Erythroblast (primary cell): ENCODE measurements at places on chromosomes 1 and 21.

- DNase-seq: no peak
Measured at GRCh38 chr1:48492392-48492791, 20.4 kb upstream of the SPATA6 start.

GRCh38 chr1:193432979-193433587 is 246.7 kb upstream of the B3GALT2 start:
- DNase-seq: no peak

GRCh38 chr1:245871915-245872314 is 635.2 kb downstream of the SMYD3 start:
- DNase-seq: no peak

GRCh38 chr21:45001134-45002095 is 61.6 kb downstream of the SLX9 start:
- no peak for DNase-seq

DNA sequence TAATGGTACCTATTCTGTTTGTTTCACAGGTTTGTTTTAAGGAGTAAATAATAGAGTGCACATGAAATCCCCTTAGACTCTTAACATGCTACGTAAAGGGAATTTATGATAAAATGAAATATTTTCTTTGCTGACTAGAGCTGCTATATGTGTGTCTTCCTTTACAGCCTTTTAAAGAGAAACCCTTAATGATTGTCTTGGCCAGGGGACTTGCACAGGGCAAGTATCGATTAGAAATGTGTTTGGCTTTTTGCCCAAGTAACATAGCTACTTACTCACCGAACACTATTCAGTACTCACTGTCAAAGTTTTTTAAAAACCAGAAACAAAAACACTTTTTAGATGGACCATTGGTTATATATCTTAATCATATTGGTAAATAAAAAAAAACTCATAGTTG is 71.3 kb upstream of the KIAA1614 start:
- DNase-seq: no peak

- peak; percentile 3 for DNase-seq
Measured at GRCh38 chr21:26850116-26850643, 5.0 kb upstream of the ADAMTS1 start.

DNA sequence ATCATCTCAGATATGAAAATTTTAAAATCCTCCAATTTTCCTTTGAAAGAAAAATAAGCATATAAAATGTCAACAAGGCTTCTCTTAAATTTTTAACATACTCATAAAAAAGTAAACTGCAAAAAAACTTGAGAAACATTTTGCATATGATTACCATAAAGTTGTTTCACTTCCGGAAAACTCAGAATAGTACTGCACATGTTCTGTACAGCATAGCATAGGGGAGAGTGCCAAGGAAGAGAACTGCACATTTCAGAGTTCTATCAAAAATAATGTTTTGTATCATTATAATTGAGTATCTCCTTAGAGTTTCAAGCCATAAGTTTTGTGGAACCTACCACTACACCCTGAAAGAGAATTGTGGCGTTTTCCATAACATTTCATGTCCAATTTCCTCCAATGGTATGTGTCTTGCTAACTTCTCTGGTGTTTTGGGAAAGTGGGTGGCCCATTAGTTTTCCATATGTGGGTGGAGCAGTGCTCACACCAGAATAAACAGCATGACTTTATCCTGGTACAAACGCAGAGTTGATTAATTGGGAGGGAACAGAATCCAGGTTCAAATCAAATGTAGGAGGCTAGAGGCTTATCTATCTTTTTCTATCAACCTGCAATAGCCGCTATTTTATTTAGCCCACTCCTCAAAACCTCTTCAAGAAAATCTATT is 430.9 kb downstream of the LMO4 start:
- no peak for DNase-seq

GRCh38 chr1:233355841-233356704 is 28.5 kb downstream of the MAP3K21 start:
- no peak for DNase-seq

DNA sequence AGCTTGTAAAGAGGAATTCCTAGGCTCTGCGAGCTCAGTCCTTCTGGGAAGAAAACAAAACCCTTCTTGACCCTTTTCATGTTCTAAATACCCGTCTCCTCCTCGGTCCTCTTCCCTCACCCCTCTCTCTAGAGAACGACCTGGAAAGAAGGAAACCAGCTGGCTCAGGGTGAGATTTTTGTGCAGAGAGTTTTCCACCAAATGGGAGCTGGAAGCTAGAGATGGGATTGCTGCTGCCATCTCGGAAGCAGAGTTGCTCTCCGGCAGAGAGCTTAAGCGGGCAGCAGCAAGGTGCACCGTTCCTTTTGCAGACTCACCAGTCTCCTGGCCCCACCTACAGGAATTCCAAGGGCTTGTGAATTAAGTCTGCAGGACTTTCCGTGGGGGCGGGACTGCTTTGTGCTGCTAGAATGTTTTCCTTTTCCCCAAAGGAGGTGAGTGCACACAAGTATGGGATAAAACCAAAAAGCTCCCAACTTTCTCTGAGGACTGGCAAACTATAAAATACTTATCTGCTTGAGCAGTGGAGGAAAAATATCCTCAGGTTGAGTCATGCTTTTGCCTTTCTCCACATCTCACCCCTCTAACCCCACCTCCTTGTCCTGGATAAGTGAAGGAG is 29.1 kb upstream of the KIAA0040 start:
- no peak for DNase-seq

GRCh38 chr1:26336477-26337205 is 17.3 kb downstream of the CRYBG2 start:
- DNase-seq: peak; percentile 80

DNA sequence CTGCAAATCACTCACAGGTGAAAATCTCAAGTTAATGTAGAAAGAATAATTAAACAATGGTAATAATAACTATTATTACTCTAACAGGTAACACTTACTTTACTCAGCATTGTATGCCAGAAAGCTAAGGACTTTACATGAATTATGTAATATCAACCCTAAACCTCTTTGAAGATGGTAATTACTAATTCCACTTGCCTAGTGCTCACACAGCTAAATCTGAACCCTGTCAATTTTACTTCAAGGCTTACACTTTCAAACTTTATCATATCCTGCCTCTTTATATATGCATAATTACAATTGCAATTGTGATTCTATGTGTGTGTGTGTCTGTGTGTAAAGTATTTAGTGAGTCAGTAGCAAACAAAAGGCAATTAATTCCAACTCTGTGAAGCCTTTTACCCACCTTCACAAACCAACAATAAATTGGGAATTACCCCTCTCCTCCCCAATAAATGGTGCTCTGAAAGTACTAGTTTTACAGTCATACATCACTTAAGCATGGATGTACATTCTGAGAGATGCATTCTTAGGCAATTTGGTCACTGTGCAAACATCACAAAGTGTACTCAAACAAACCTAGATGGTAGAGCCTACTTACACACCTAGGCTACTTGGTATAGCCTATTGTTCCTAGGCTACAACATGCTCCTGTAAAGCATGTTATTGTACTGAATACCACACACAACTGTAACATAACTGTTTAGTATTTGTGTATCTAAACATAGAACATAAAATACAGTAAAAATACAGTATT is 5.9 kb downstream of the ZNF644 start:
- DNase-seq: no peak

GRCh38 chr21:37916310-37917051 is at the start of gene KCNJ6:
Gene KCNJ6, minus strand, starts transcription at chr21:37916457. Its CDS starts 75,775 bp downstream, at chr21:37840682.
- peak; percentile 14 for DNase-seq

DNA sequence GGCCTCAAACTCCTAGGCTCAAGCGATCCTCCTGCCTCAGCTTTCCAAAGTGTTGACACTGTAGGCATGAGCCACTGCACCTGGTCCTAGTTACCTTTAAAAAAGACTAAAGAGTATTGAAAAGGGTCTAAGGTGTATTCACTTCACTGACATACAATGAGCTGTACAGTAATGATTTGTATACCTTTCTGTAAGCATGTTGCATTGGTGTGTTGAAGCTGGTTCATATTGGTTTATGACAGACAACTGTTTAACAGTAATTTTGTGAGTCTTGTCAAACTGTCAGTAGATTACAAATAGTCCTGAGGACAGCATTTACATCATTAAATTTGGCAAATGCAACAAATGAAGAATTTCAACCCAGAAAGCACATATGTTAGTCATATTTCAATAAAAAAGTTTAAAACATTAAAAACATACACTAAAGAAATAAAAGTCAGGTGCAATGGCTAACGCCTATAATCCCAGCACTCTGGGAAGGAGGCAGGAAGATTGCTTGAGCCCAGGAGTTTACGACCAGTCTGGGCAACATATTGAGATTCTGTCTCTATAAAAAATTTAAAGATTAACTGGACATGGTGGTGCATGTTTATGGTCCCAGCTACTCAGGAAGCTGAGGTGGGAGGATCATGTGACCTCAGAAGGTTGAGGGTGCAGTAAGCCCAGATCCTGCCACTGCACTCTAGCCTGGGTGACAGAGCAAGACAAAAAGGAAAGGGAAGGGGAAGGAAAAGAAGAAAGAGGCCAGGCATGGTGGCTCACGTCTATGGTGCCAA is 88.3 kb upstream of the HP1BP3 start:
- no peak for DNase-seq

GRCh38 chr1:214369364-214369763 is 88.4 kb downstream of the SMYD2 start:
- DNase-seq: no peak

GRCh38 chr1:2791027-2791760 is 10.3 kb downstream of the TTC34 start:
- no peak for DNase-seq

GRCh38 chr1:154614247-154614646 is 6.3 kb upstream of the ADAR start:
- DNase-seq: no peak

DNA sequence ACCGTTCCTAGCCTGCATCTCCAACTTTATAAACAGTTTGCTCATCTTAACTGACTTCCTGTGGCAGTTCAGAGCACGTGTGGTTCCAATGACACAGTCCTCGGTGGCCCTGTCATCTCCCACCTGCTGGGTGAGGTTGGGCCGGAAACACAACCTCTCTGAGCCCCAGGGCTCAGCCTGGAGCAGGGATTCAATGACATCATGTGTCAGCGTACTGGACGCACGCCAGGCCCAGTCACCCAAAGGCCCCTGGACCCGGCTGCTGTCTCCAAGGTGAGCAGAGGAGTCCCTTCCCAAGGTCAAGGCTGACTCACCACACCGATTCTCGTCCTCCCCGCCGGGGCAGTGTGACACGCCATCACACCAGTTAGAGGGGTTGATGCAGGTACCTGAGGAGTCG is 19.9 kb downstream of the TMPRSS2 start:
- no peak for DNase-seq

- DNase-seq: no peak
Measured at GRCh38 chr1:65846866-65847265, 54.2 kb downstream of the PDE4B start.

GRCh38 chr21:36803816-36804439 is 105.0 kb downstream of the SIM2 start:
- DNase-seq: no peak

DNA sequence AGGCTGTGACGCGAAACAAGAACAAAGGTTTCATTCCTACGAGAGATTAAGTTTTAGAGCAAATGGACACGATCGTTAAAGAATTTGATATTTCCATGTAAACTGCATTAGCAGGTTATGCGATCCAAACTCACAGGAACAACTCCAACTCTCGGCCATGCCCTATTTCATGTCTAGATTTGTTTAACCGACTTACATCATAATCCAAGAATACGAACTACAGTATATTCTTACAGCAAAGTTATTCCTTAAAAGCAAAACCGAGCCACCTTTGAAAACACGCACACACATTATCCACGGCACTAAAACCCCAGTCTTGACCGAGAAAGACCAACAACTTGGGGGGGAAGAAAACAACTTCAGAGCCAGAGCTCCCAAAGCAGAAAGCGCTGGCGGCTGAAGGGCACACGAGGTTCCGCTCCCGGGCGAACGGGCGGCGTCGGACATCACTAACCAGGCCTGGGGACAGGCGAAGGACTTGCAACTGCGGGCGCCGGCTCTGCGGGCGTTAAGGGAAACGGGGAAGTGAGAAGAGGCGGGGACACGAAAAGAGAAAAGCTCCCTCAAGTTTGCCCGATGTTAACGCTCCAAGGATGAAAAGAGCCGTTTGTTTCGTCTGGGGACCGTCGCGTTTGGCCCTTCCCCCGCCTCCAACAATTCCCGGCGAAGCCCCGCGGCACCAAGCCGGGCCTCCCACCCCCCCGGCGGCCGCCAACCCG is 690 bp downstream of the B3GALNT2 start:
- DNase-seq: peak; percentile 72

- no peak for DNase-seq
Measured at GRCh38 chr1:217431395-217431794, 199.5 kb downstream of the GPATCH2 start.

GRCh38 chr1:204858363-204858821 is 12.3 kb upstream of the NFASC start:
- no peak for DNase-seq

DNA sequence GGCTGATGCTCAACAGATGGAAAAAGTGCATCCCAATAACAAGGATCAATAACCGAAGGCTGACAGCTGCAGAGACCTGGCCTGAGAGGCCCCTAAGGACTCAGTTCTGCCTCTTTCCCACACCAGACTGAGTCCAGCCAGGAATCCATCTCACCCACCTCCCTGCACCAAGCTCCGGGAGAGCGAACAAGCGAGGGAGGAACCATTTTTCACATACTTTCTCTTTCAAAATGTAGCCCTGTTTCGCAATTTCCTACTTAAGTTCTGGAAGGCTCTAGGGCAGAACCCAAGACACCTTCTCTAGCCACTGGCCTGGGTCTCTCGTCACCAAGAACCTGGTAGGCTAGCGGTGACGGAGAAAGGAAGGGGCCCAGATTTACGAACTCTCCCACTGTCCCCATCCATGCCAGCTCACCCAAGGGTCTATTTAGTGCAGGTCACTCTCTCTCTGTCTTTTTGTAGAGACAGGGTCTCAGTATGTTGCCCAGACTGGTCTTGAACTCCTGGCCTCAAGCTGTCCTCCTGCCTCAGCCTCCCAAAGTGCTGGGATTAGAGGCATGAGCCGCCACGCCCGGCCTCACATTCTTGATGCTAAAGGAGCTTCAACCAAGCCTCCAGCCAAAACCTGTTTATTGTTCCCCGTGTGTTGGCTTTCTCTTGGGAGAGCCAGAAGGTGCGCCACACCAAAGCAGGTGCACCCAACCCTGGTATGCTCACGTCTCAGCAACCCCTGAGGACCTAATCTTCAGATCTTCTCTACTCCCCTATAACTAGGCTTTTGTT is 10.9 kb upstream of the GNL2 start:
- DNase-seq: no peak

DNA sequence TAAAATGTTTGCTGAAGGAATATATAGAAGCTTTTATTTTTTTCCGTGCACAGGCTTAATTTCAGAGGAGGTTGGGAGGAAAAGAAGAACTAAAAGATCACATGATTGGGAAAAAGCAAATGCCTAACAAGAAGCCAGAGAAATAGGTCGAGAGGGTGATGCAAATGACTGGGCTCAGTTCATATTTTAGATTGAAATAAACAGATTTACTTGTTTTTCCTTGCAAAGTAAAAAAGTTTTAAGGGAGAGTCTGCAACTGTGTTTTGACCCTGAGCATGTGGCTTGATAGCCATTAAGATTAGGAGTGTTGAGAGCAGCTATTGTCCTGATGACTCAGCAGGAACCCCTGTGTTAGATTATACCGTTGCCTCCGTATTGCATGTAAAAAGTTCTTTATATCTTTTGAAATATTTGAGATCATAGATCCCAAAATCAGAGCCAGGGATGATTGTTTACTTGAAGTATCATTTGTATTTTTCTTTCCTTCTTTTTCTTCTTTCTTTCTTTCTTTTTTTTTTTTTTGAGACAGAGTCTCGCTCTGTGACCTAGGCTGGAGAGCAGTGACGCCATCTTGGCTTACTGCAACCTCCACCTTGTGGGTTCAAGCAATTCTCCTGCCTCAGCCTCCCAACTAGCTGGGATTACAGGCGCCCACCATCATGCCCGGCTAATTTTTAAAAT is 20.2 kb downstream of the CLIC4 start:
- DNase-seq: no peak
